ENCODE measurements at places on chromosomes 5 and 9.

DNA sequence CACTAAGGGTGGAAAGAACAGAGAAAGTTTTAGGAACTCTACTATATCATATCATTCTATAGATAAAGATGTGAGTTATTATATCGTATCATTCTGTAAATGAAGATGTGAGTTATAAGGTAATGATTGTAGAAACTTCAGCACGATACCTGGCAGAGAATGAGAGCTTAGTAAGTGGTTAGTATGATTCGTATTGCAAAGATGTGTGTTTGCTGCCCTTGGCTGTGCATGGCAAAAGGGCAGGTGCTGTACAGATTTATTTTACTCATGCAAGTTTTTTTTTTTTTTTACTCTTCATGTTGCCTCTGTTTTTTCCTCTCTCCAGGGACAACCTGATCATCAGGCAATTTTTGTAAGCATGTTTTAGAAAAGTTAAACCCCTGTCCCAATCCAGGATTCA is 83.3 kb downstream of the EGFLAM start:
- no peak for DNase-seq

DNA sequence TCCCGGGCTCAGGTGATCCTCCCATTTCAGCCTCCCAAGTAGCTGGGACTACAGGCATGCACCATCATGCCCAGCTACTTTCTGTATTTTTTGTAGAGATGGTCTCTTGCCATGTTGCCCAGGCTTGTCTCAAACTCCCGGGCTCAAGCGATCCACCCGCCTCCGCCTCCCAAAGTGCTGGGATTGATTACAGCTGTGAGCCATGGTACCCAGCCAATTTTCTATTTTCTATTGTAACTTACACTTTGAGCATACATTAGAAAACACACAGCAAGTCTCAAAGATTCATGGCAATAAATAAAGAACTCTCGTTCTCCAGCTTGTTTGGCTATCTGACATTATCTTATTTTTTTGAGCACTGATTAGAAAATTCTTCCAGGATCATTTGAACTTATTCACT is 228.7 kb downstream of the ADAMTS6 start:
- no peak for DNase-seq

GRCh38 chr5:109848130-109848529 is 158.4 kb downstream of the MAN2A1 start:
- DNase-seq: no peak

DNA sequence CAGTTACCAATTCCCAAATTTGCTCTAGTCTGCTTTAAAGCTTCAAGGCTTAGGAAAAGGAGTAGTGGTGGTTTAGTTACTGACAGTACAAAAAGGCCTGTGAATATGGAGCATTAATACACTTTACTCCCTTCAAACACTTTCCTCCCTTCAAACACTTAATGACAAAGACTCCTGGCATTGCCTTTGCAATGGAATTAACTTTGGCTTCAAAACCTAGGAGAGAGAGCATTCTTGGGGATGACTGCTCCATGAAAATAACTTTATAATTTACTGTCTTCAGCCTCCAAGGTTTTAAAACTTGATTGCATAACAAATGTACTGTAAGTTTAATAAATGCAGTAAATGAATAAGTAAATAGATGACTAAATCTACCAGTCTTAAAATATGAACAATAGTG is 185.6 kb downstream of the TRPM3 start:
- DNase-seq: no peak

- no peak for DNase-seq
These were observed 5.3 kb downstream of the RALGDS start for GRCh38 chr9:133115604-133116345.

- DNase-seq: no peak
These were observed 895 bp upstream of the PDGFRB start for GRCh38 chr5:150156540-150156939.

- DNase-seq: peak; percentile 86
These were observed 73.5 kb upstream of the PRSS3 start for GRCh38 chr9:33721674-33722358.
